AG04449 (cell line): ENCODE measurements at places on chromosomes 7 and 10.

GRCh38 chr7:11748884-11749283 lies 83.1 kb downstream of the THSD7A start:
- DNase-seq, result no peak

DNA sequence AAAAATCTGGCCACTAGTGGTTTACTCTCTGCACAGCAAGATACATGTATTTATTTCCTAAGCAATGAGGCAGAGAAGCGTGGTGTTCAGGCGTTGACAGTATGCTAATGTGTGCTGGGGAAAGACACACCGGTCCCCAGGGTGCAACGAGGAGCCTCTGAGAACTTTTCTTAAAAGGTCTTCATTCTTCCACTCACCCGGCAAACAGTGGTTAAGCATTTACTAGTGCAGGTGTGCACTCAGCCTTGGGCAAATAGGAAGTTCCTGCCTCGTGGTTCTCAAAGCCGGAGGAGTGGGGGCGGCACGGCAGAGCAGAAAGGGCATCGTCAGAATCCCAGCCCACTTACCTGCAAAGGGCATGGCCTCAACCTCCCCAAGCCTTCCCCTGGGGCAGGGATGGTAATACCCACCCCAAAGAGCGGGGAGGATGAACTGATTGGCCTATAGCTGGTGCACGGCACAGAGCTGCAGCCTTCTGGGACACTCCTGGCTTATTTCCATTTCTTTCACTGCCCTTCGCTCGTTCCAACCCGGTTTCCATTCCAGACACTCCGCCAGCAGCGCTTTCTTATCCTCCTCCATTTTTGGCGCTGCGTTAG lies 184.3 kb upstream of the CTBP2 start:
- DNase-seq, result no peak

GRCh38 chr7:1966631-1967200 lies 266.0 kb downstream of the MAD1L1 start:
- no peak for DNase-seq

- no peak for DNase-seq
Observed at GRCh38 chr7:110090110-110090820, 1000.7 kb upstream of the LRRN3 start.

- no peak for DNase-seq
Observed at GRCh38 chr7:20542594-20542993, 72.9 kb upstream of the ABCB5 start.

- no peak for DNase-seq
Observed at GRCh38 chr10:103610083-103610472, 116.6 kb downstream of the NEURL1 start.

GRCh38 chr10:73646598-73647041 lies 5.3 kb upstream of the MYOZ1 start:
- no peak for DNase-seq

GRCh38 chr7:38694326-38694725 lies 63.2 kb upstream of the AMPH start:
- no peak for DNase-seq

DNA sequence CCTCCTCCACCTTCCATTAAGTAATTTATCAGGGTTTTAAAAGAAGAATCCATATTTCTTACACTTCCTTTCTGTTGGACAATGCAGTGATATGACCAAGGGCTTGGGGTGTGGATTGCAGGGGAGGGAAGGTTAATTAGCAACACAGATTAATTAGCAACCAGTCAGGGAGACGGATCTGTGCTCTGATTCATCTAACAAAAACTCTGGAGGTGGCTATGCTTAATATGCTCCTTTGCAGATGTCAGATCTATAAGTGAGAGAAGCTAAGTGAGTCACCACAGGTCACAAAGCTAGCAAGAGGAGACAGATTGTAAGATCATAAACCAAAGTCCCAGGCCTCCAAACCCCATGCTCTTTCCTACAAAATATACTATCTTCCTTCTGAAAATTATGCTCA lies 178.8 kb upstream of the ITGB1 start:
- no peak for DNase-seq

DNA sequence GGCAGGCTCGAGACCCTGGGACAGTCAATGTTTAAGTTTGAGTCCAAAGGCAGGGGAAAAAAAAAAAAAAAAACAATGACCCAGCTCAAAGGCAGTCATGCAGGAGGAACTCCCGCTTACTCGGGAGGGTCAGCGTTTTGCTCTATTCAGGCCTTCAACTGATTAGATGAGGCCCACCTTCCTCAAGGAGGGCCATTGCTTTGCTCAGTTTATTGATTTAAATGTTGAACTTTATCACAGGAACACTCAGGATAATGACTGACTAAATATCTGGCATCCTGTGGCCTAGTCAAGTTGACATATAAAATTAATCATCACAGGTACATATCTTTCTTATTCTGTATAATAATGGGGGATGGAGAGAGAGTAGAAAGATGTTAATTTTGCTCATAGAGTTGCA lies 52.6 kb downstream of the HSPA12A start:
- DNase-seq, result no peak

DNA sequence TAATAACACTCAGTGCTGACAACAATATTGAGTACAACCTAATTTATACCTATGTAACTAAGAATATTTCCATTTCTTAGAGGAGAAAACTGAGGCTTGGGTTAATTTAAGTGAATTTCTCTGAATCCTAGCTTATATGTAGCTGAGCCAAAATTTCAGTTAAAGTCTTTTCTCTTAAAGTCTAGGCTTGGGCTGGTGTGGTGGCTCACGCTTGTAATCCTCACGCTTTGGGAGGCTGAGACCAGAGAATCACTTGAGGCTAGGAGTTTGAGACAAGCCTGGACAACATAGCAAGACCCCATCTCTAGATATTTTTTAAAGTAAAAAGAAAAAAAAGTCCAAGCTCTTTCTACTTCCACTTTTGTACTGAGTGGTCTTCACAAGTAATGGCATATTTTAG lies 92.1 kb downstream of the CUL1 start:
- DNase-seq, result no peak

DNA sequence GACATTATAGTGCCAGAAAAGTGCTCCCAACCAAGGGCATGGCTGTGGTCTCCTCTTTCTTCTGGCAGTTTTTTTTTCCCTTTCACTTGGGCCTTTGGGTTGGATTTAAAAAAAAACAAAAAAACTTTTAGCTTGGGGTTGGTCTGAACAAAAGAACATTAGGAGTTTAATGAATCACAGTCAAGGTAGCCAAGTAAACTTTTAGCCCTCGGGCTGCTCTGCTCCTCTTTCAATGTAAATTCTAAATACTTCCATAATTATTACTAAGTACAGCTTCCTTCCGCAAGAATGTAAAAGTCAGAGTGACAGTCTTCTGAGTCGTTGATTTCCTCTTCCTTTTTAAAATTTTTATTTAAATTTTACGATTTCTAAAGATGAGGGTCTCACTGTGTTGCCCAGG lies 79.2 kb downstream of the NRF1 start:
- no peak for DNase-seq
